ENCODE measurements at places on chromosomes 4 and X.

GRCh38 chrX:64427281-64427680 is 32.0 kb upstream of the MTMR8 start:
- DNase-seq = no peak

- no peak for DNase-seq
These were observed 34.2 kb upstream of the SH3D19 start for GRCh38 chr4:151359576-151359975.

GRCh38 chr4:15738877-15739276 is 36.0 kb downstream of the BST1 start:
- no peak for DNase-seq

GRCh38 chr4:107666134-107666533 is 53.9 kb downstream of the PAPSS1 start:
- DNase-seq = no peak

- DNase-seq = no peak
These were observed 22.9 kb downstream of the FAM184B start for GRCh38 chr4:17758485-17758884.

DNA sequence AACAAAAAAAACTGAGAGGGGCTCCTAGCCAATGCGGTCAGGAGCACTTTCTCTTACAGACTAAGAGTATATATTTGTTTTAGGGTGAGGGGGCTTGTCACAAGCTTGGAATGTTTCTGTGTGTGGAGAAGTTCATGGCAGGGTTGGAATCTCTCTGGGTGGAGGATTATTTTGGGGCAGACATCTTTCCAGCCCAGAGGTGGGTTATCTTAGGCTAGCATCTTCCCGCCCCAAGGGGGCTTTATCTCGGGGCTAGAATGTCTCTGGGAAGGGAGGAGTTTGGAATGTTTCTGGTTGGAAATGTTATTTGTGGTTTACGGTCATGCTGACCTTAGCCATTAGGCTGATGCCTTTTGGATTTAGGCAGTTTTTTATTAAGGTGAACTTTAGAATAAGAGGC is 205.7 kb downstream of the RELL1 start:
- DNase-seq = no peak

GRCh38 chr4:21139327-21139726 is 439.1 kb downstream of the PACRGL start:
- DNase-seq = no peak

DNA sequence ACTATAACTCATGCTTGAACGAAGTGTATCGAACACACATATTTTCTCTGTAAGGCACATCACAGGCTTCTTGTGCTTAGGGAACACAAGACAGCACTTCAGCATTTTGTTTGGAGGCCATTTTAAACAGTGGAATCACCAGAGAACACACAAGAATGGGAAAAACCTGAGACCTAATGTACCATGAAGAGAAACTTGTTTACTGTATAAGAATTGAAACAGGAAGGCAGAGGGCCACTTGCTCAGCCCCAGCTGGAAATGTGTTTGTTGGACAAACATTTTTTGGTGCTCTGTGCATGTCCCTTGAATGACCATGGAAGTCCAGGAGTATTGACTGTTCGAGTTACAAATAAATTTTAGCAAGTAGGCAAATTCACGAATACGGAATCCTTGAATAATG is 47.5 kb downstream of the RAPGEF2 start:
- DNase-seq = no peak

GRCh38 chr4:149896432-149896831 is 80.8 kb upstream of the IQCM start:
- no peak for DNase-seq

GRCh38 chrX:10085223-10085622 is 71.6 kb upstream of the CLCN4 start:
- peak; percentile 9 for DNase-seq

- no peak for DNase-seq
These were observed 86.2 kb downstream of the PHEX start for GRCh38 chrX:22118161-22118830.

- no peak for DNase-seq
These were observed 153.4 kb upstream of the ARSJ start for GRCh38 chr4:114132830-114133229.

DNA sequence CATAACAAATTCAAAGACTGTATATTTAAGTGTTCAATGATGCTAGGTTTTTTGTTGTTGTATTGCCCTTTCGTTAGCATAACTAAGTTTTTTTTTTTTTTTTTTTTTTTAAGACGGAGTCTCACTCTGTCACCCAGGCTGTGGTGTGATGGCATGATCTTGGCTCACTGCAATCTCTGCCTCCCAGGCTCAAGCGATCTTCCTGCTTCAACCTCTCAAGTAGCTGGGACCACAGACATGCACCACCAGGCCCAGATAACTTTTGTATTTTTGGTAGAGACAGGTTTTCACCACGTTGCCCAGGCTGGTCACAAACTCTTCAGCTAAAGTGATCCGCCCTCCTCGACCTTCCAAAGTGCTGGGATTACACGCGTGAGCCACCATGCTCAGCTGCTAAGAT is 7.0 kb downstream of the SH3BGRL start:
- DNase-seq = no peak

GRCh38 chrX:123675154-123675553 is 57.7 kb downstream of the THOC2 start:
- no peak for DNase-seq

DNA sequence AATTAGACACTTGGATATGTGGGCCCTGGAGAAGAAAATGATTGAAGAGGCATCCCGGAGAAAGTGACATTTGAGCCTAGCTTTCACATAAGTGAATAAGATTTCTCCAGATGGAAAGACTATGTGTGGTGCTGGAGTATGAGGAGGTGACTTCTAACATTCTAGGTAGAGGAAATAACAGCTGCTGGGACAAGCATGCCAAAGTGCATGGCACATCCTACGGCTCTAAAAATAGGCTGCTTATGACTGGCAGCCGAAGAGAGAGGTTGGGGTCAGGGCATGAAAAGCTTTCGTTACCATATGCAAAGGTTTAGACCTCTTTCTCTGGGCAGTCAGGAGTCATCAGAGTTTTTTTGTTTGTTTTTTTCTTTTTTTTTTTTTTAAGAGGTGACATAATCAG is 142.0 kb downstream of the SOX3 start:
- DNase-seq = no peak

- no peak for DNase-seq
These were observed 37.8 kb upstream of the PCDH19 start for GRCh38 chrX:100447655-100448397.

DNA sequence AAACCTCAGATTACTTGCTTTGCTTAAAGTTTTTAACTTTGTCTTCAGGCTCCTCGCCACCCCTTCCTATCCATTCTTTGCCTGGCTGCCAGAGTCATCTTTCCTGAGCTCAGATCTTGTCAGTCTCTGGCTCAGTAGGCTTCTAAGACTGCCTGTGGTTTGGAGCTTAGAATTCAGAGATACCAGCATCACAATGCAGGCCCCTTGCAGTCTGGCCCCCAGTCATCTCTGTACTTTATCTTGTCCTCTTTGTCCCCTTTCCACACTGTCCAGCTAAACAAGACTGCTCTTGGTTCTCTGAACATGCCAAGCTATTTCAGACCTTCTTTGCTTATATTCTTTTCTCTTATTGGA is 3.0 kb downstream of the KIAA0232 start:
- no peak for DNase-seq

GRCh38 chr4:138053641-138054301 is 188.4 kb downstream of the SLC7A11 start:
- DNase-seq = no peak

DNA sequence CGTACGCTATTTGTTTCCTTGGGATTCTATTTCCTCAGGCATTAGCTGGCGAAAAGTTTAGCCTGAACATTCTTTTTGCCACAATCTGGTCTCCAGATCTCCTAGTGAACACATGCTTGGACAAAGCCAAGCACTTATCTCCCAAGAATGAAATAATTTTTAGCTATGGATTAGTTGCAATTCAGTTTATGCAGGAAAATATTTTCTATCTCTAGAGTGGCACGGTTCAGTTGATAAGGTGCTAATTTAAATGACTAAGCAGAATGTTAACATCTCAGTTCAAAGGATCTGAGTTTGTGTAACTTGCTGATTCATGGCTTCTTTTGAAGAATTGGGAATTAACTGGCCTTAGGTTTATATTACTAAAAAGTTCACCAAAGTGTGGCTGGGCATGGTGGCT is 58.1 kb upstream of the JADE1 start:
- DNase-seq = no peak

DNA sequence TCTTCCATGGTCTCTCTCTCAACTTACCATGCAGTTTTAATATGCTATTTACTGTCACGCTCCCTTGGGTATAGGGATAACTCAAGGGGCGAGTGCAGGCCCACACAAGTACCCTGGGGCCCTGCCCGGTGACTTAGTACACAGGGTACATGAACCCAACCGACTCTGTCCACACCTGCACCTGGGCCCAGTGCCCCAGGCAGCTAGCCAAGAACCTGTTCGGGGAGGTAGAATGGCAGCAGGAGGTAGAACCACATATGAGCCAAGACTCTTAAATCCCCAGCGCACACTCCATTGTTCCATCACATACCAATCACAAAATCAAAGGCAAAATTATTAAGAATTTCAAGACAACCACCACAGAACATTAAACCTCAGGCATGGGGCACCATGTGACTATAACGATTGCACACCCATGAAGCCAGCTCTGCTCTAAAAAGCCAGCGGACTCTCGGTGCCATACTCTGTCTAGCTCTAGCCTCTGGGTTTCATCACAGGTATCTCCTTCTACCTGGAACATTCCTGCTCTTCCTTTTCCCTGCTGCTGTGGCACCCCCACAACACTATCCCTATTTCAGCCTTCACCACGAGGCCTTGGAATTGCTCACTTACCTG is 14.6 kb downstream of the PHF8 start:
- DNase-seq = no peak

DNA sequence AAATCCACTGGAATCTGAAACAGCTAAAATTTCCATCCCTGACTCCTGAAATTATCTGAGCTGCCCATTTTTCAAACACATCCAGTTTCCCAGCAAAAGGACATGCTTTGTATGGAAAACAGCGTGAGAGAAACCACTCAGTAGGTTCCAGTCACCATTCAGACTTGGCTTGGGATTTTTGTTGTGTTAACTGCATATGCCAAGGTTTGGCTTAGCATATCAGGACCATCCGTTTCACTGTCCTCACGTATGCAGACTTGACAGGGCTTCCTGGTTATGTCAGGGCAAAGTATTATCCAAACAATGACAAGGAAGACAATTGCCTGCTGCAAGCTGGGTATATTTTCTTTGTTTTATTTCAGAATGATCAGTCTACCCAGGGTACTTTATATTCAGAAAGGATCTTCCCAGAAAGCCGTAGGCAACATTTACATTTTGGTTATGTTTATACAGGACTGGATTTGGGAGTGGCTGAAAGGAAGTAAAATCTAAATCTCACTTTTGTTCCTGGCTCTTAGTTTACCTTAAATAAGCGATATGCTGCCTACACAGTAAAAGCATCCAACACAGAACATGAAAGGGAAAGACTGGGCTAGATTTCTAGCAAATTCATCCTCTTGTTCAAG is 41.3 kb upstream of the CCKAR start:
- no peak for DNase-seq

DNA sequence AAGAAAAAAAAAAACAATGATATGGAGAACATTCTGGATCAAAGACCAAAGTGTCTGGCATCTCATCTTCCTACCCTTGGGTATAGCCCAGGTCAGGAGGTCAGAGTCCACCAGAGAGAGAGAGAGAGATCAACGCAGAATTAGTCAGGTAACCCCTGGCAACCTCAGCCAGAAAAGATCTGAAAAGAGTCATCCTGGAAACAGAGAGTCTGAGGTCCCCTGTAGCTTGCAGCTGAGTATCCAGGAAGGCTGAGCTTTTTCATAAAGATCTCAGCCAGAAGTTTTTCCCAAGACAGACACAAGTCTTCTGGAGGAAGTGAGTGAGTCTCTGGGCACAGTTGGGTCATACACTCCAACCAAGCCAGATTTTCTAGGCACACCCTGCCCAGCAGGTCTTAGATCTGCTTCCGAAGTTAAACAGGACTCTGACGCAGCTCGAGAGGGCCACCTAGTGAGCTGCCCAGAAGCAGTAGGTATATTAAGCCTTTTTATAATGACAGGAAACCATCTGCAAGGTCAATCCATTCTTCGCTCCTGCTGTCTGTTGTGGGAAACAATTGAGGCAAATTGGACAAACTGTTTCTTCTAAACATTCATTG is 35.7 kb downstream of the ACE2 start:
- no peak for DNase-seq

GRCh38 chr4:173883821-173884220 is 353.8 kb upstream of the HAND2 start:
- no peak for DNase-seq

- DNase-seq = no peak
These were observed 430.6 kb downstream of the BCOR start for GRCh38 chrX:39667191-39667590.

GRCh38 chrX:136209751-136210150 is 41.4 kb downstream of the MAP7D3 start:
- DNase-seq = no peak

DNA sequence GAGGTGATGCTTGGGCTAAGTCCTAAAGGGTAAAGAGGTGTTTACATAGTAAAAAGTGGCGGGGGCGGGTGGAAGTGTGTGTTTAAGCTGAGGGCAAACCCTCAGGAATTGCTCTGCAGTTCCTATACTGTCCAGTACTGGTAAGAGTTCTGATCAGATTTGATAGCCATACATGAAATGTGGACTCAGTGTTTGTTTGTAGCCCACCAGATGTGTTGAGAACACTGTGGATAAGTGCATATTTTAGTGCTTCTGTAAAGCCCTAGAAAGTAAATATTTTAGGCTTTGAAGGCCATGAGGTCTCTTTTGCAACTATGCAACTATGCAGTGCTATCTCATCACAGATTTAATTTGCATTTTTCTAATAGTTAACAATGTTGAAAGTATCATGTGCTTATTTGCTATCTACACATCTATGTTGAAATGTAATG is 80.7 kb upstream of the EOLA2 start:
- DNase-seq = no peak

GRCh38 chr4:121185960-121186359 is 21.8 kb upstream of the TNIP3 start:
- no peak for DNase-seq

DNA sequence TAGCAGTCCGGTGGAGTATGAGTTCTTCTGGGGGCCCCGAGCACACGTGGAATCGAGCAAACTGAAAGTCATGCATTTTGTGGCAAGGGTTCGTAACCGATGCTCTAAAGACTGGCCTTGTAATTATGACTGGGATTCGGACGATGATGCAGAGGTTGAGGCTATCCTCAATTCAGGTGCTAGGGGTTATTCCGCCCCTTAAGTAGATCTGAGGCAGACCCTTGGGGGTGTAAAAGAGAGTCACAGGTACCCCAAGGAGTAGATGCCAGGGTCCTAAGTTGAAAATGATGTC is 852 bp downstream of the MAGEH1 start:
- no peak for DNase-seq

Measured in NCI-H1048 (cell line).